ENCODE measurements at places on chromosomes 3 and 15.

GRCh38 chr15:70196372-70197316 lies 98.9 kb upstream of the TLE3 start:
- peak; percentile 93 for DNase-seq

DNA sequence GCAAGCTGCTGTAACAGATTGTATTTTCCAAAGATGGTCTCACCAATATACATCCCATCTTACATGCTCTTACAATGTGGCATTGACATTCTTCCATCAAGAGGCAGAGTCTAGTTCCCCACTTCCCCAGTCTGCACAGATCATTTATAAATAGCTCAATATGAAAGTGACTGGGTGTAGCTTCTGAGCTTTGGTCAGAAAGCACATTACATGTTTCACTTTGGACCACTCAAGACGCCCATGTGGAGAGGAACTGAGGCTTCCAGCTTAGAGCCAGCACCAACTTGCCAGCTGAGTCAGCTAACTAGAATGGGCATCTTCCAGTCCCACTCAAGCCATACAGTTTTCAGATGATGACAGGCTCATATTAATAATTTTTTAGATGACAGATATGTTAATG lies 45.5 kb downstream of the GREM1 start:
- no peak for DNase-seq

DNA sequence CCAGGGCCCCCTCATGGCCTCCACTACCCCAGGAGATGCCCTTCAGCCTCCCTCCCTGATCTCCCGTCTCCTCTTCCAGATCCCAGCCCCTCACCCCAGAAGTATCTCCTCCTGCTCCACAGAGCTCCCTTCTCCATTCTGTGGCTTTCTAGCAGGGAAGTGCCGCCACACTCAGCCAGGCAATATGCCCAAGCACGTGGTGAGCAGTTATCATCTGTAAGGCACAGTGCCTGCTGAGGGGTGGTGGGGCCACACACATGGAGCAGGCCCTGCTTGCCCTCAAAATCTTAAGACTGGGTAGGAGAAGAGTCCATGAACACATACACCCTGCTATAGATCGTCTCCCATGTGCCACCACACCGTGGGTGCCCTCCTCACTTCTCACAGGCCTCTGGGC lies 2.4 kb upstream of the PHGR1 start:
- DNase-seq, result no peak

DNA sequence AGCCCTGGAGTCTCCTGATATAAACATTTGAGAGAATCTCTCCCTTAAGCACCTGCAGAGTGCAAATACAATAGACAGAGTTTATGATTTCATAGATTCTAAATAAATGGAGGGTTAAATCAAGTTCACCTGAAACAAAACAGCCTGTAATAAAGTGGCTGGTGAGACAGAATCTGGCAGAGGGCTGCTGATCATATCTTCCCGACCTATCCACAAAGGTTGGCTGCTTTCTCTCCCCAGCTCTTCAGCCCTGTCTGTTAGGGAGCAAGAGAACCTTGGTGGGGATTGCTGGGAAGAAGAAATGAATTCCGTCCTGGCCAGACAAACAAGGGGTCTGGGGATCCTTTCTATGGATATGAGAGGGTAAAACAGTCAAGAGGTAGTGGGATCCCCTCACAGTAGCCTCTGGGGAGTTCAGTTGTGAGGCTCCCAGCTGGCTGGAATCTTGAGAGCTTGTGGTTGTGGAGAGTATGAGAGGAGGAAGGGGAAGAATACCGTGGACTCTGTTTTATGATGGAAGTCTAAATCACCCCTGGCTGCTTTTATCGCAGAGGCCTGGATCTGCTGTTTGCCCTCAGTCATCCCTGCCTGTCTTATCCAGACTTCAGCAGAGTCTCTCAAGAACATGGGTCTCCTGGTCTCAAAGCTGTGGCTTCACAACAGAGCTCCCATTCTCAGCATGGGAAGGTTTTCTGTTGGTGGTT lies 451.3 kb downstream of the NTRK3 start:
- no peak for DNase-seq

DNA sequence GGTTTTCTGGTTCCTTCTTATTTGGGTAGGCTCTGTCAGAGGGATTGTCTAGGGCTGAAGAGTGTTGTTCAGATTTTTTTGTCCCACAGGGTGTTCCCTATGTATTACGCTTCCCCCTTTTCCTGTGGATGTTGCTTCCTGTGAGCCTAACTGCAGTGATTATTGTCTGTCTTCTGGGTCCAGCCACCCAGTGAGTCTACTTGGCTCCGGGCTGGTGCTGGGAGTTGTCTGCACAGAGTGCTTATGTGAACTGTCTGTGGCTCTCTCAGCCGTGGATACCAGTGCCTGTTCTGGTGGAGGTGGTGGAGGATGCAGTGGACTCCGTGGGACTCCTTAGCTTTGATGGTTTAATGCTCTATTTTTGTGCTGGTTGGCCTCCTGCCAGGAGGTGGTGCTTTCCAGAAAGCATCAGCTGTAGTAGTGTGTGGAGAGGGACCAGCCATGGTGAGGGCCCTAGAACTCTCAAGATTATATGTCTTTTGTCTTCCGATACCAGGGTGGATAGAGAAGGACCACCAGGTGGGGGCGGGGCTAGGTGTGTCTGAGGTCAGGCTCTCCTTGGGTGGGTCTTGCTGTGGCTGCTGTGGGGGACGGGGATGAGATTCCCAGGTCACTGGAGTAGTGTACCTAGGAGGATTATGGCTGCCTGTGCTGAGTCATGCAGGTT lies 53.8 kb downstream of the CCDC66 start:
- DNase-seq, result no peak

GRCh38 chr3:63661242-63661641 lies 8.8 kb downstream of the SNTN start:
- DNase-seq, result no peak

DNA sequence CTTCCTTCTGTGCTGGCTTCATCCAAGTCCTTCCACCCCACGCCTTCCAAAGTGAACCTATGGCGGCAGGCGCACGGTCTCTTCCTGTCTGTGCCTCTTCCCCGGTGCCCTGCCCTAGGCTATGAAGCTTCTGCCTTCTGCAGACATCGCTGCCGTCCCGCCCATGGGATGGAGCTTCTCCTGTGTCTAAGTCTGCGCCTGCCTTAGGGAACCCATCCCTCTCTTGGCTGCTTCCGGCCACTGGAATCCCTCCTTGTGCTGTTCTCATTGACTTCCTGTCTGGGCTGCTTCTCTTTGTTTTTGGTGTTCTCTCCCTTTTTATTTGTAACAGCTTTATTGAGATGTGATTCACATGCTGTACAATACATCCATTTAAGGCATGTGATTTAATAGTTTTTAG lies 17.2 kb downstream of the CHCHD6 start:
- no peak for DNase-seq

GRCh38 chr3:181999314-181999713 lies 287.6 kb downstream of the SOX2 start:
- no peak for DNase-seq

GRCh38 chr15:40843885-40844695 lies at the start of gene SPINT1:
Gene SPINT1 (plus strand): TSS chr15:40844048. CDS start chr15:40844555, 507 bp downstream.
- DNase-seq, result peak; percentile 9

- no peak for DNase-seq
These were observed 63.7 kb downstream of the GPR176 start for GRCh38 chr15:39856357-39856756.

DNA sequence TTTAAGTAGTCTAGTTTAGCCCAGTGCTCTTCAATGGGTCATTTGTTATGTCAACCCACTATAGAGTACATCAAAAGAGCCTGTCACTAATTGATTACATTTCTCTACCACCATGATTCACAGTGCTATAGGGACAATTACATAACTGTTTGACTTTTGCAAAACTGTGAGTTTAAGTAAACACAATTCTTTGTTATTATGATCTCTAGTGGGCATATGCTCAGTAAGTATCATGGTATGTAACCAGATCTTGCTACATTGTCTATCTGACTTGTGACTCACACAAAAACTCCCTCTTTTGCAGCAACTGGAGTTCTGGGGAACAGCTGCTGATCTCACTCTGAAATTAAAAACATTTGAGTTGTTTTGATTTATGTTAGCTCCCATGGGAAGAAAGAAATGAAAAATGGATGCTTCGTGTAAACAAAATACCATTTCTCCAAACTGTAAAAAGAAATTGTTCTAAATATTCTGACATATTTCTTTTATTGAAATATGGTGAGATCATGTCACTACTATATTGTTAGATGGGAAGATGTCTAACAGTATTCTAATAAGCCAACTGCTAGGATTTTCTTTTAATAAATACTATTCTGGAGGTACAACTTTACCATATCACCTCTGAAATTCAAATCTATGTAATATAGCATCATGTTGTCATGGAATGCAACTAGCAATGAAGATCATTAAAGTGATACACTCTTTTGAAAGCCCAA lies 470.4 kb downstream of the ROBO1 start:
- peak; percentile 42 for DNase-seq

- DNase-seq, result no peak
These were observed 91.0 kb upstream of the SLC6A11 start for GRCh38 chr3:10725067-10725466.

- no peak for DNase-seq
These were observed 1.1 kb upstream of the ST6GAL1 start for GRCh38 chr3:186929186-186929585.

GRCh38 chr15:90716317-90716975 lies 700 bp upstream of the BLM start:
- DNase-seq, result no peak

- no peak for DNase-seq
These were observed 122.2 kb downstream of the CMSS1 start for GRCh38 chr3:99939876-99940275.

DNA sequence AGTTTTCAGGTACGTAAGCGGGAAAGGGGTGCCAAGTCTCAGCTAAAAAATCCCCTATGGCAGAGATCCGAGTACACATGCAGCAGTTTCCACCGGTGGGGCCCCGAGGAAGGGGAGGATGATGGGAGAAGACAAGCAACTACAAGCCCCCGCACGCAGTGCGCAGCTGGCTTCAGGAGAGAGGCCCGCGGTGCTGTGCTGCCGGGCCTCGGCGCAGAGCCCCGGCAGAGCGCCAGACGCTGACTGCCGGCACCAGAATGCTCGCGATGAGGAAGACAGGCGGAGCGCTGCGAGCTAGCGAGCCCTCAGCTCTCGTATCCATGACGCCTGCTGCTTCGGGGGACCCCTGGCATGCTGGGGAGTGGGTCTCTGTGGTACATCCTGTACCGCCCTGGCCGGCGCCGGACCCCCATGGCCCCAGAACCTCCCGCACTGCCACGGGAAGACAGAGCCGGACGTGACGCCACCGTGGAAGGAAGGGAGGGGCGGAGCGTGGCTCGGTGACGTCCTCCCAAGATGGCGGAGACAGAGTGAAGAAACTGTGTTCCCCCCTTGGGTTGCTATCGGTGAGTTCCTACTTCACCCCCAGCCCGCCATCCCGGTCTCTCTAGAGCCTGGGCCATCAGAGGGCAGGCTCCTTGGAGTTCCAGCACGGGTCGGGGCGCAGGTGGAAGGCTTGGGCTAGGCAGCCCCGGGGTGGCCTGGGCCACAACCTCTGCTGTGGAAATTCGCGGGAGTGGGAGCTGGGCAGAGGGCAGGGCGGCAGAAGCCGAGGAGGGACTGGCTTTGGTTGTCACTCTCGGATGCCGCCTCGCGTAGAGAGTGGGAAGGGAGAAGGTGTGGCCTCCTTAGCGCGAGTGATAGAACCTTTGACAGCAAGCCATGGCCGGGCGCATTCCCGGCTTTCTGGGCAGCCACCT lies at the start of gene MYNN:
Gene MYNN (plus strand): TSS at position 500 of the 920 bp plus-strand sequence. CDS start 900 bp downstream, outside the sequence.
- DNase-seq, result peak; percentile 97

GRCh38 chr3:57389271-57389670 lies 96.8 kb upstream of the ASB14 start:
- no peak for DNase-seq

DNA sequence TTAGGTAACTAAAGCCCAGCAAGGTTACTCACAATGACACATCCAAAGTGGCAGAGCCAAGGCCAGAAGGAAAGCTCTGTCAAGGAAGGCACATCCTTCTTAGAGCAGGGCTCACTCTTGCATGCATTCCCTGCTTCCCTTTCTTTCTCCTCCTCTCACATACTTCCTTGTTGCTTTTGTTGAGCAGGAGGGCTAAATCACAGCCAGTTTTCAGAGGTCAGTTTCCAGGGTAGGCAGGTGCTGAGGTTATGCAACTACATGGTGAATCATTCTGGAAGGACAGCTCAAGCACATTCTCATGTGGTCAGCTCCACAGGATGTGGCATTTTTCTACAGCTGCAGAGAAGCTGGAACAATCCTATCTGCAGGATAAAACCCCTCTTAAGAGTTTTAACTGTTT lies 275.6 kb downstream of the ZNF621 start:
- DNase-seq, result no peak

DNA sequence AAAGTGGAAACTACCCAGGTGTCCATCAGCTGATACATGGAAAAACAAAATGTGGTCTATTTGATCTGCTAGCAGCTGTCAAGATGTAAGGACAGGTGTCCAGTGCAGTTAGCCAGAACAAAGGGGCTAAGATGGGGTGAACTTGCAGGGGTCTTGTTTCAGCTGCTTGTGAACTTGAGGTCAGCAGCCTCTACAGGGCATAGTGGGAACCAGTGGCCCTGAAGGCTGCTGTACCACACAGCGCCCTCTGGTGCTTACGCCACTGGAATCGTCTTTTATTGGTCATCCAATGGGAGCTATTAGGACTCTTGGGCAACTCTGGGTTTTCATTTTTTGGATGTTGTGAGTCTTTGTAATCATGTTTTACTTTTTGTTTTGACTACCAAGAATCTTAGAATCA lies 62.2 kb upstream of the CTSH start:
- no peak for DNase-seq

DNA sequence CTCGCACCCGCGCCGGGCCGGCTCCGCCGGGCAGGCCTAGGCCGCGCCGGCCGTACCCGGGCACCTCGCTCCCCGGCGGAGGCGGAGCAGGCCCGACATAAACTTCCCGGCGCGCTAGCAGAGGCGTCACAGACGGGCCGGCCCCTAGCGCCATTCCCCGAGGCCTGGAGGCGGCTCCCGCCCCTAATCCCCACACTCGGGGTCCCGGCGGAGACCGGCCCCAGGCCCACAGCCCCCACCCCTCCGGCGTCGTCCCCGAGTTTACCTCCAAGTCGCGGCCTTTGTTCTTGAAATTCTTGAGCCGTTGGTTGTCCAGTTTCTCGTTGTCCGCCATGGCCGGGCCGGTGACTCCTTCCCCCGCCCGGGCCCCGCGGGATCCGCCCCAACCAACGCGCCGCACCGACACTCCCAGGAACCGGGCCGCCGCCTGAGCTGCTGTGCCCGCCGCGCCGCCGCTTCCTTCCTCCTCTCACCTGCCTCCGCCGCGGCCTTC lies 376 bp downstream of the KPNA4 start:
- DNase-seq, result peak; percentile 88

GRCh38 chr3:30289324-30289723 lies 317.1 kb upstream of the TGFBR2 start:
- no peak for DNase-seq

DNA sequence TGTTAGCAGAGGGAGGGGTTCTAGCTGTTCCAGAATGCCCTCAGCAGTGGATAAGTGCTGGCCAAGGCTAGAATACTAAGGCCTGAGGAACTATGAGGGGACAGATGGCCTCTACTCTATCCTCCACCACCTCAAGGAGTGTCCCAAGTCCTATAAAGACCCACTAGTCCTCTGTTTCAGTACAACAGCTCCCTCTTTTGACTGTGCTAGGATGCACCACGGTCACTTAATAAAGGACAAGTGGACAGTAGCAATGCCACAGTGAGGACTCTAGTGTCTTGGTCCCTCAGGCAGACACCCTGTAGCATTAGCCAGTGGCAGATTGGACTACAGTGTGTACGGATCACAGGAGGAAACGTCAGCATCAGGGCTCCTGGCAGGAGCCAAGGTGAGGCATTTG lies 171.8 kb upstream of the PROK2 start:
- peak; percentile 22 for DNase-seq
